ENCODE measurements at places on chromosomes 11 and 22.
A peak's percentile ranks its signal among the peaks of the same experiment; 100 is the strongest.

DNA sequence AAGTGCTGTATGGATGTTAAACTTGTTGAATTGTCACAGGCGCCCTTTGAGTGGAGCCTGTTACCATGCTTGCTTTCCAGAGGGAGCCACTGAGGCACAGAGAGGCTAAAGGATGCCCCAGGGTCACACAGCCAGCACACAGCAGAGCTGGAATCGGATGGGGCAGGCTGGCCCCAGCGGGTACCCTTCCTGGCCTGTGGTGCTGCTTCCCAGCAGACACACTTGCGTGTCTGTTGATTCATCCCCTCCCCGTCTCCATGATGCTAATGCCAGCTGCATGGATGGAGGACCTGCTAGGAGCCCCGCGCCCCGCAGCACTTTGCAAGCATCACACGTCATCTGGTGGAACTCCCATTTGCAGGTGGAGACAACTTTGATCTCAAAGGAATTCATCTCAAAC lies 52.4 kb upstream of the SHISAL1 start:
- no peak for DNase-seq

GRCh38 chr11:69658626-69659450 lies 16.3 kb downstream of the LTO1 start:
- DNase-seq, result peak; percentile 45

DNA sequence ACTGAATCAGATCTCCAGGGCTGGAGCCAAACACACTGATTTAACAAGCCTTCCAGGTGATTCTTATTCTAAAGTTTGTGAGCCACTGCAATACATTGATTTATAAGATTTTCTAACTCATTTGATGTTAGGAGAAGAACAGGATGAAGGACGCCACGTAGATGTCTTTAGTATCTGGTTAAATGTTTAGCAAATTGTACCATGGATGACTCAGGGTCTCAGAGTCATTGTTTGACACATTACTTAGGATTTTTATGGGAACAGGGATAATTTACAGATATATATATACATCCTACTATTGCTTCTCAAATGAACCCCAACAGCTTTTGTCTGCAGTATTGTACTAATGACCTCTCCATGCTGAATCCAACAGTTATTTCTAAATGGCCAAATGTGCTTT lies 143.1 kb upstream of the DDI1 start:
- DNase-seq, result no peak

- no peak for DNase-seq
These were observed 17.4 kb downstream of the RASD2 start for GRCh38 chr22:35558031-35558430.

GRCh38 chr11:114195981-114196731 lies 100.0 kb upstream of the NNMT start:
- no peak for DNase-seq

DNA sequence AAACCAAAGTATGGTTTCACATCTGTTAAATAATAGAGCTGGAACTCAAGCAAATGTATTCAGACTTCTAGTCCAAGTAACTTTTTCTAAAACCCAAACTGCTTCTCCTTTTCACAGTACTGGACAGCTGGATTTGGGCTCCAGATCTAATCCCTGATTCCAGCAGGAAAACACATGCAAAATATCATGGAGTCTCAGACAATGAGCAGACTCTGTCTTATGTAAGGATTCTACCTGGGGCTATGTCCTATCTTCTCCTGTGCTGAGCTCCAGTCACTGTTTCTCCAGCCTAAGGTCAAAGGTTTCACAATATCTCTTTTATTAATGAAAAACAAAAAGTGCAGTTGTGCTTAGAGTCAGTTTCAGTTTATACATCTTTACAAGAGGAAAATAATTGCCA lies 83.2 kb upstream of the EED start:
- no peak for DNase-seq

GRCh38 chr22:28930357-28931007 lies 47.1 kb downstream of the ZNRF3 start:
- DNase-seq, result no peak

GRCh38 chr11:121179306-121179705 lies 78.3 kb downstream of the TECTA start:
- DNase-seq, result no peak

DNA sequence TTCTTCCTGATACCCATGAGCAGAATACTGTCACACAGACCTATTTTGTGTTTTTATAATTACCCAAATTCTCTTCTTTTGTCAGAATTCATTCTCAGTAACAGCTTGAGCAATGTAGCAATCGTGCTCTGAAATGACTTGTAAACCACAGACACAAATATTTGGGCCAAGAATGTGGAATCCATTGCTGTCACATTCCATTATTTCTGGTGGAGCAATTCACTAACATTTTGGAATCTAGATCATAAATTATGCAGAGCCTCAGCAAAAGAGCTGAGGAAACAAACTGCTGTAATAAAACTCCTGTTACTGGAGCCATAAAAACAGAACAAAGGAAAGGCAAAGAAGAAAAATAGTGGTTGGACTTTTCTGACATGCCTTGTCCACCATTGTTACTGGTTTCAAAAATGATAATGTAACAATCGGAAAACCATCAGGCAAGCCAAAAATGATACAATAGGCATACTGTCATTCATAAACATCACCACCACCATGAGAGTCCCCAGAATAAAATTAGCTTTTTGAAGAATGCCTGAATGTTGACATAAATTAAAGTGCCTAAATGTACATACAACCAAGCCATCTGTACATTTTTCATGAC lies 223.4 kb upstream of the PITPNB start:
- no peak for DNase-seq

DNA sequence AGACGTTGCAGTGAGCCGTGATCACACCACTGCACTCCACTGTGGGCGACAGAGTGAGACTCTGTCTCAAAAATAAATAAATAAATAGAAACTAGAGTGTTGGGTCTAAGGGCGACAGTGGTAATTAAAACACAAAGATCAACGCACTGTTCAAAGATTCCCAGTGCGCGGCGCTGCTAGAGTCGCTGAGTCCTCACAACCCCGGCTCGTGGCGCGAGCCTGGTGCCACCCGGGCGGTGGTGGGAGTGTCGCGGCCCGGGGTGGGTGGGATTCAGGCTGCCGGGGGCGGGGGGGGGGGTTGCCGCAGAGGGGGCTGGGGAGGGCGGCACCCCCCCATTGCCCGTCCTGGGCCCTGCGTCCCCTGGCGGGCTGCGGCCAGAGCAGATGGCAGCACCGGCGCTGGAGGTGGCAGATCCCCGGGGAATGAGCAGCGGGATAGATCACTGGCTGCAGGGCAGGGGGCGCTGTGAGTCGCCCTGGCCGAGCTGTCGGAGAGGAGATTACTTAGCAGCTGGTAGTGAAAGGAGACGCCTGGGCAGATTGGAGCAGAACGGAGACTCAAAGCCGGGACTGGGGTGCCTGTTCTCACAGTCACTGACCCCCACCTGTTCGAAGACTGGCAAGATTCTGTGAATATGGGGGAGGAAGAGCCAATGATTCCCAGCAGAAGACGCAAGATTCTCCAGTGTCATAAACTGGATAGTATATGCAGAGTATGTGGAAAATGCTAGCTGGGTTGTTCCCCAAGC lies 30.2 kb upstream of the APOBEC3A start:
- DNase-seq, result peak; percentile 83

DNA sequence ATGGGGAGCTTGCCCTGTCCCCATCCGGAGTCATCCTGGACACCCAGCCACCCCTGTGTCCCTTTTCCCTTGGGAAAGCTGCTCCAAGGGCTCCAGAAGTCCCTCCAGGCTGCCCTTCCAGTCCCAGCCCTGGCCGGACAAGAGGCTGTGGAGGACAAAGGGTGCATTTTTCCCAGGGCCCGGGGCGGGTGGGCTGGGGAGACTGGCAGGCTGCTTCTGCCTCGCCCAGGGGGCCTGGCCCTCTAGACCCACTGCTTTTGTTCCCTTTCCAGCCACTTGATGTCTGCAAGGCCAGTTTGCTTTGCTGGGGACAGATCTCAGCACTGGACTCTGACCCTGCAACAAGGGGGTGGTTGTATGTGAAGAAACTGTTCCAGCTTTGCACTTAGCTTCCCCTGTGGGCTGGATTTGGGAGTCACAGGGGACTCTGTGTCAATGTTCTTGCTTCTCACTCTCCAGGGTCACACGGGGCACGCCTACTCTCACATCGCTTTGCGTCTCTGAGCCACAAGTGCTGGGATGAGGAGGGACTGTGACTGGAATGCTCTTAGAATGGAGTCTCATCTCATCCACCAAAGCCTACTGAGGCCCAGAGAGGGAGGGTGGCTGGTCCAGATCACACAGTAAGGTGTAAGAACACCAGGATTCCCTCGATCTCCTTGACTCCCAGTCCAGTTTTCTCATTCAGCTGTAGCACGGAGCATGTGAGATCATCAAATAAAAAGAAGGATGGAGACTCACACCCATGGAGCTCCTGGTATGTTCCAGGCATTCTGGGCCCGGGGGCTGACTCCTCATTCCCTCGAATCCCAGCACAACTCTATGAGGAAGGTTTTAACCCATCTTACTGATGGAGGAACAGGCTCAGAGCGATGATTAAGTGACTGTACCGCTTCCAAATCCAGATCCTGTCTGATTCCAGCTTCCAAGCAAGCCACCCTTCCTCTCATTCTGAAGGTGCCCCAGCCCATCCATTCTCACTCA lies 59.9 kb downstream of the FBXO7 start:
- no peak for DNase-seq

DNA sequence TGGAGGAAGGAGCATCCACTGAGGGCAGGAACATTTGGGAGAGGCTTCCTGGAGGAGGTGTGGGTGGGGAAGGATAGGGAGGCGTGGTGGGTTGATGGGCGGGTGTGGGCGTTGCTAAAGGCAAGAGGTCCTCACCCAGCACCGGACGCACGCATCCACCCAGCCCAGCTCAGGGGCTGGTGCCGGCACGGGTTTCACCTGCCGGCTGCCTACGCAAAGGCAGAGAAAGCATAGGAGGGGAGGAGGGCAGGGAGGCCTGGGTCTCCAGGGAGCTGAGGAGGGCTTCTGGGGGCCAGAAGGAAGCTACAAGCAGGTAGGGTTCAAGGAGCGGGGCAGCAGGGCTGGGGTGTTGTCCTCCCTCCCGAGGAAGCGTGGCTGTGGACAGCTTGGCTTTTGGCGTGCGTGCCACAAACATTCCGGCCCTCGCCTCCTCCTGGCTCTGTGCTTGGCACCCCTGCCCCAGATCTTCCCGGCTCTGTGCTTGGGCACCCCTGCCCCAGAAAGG lies 7.8 kb downstream of the SSH3 start:
- DNase-seq, result no peak

GRCh38 chr22:19440411-19441195 lies 6.9 kb downstream of the C22orf39 start:
- no peak for DNase-seq

- DNase-seq, result no peak
These were observed 27.6 kb upstream of the LIPT2 start for GRCh38 chr11:74520927-74521665.

DNA sequence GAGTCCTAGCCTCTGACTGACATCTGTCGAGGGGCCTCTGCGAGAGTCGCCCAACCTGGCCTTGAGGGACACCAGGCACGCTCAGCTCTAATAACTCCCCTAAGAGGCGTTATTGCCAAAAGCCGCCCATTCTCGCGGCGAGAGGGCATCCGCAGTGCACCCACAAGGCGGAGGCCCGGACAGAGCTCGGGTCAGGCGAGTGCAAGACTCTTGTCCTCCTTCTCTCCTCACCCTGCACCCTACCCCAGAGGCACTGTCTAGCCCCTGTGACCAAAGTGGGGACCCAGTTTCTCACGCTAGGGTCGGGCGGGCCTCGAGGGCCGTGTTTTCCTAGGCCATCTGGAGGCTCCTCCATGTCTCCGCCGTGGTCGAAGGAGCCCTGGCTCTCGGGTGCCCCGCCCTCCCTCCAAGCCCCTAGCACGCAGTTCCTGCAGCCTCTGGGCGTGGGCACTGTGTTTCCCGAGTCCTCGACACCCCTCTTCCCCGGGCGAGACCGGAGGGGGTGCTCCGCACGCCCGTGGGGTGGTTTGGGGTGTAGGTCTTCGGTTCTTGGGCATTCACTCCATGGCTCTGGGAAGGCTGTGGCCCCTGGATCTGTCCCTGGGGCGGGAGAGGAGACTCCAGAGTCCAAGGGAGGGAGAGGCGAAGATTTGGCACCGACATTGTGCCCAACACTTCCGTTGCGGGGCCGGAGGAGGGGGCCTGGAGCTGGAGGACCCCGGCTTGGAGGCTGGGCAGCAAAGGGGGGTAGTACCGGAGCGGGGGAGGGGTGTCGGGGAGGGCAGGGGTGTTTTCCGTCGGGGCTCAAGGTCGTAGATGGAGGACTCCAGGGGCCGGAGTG lies 1.0 kb downstream of the CHRM4 start:
- no peak for DNase-seq

DNA sequence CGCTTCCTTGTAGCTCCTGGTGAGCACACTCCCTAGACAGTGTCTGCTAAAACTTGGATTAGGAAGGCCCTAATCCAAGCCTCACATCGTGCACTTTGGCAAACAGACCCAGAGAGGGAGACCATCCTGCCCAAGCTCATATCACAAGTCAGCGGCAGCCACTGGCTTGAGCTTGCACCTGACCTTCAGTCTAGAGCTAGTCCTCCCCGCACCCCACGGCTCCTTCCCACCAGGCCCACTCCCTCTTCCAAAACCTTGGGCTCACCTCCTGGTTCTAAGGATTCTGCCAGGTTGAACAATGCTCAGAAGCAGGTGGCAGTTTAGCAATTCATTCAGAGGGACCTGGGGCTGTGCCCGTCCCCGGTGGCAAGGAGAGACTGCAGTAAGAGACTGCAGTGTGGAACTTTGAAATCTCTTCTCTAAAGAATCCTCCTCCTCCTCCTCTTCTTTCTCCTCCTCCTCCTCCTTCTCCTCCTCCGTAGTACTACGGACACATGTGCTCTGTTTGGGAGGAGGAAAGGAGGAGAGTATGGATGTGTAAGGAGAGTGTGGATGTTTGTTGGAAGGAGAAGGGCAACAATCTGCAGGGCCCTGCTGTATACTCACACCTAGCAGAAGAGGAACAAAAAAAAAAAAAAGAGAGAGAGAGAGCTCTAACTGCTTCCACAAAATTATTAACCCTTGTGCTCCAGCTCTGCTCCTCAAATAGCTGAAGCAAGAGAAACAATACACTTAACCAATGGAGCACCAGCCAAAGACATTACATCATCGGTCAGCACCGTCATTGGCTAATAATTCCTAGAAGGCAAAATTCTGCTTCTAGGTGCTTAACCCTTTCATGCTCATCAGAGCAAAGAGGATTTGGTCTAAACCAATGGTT lies 6.0 kb downstream of the SYN3 start:
- DNase-seq, result no peak

- no peak for DNase-seq
These were observed 105.3 kb upstream of the E2F8 start for GRCh38 chr11:19345848-19346681.

- no peak for DNase-seq
These were observed 8.1 kb downstream of the APOL6 start for GRCh38 chr22:35656284-35656752.

All from activated effector memory CD4-positive, alpha-beta T cell treated with anti-CD3 and anti-CD28 coated beads, Interleukin-2, amount 50 U/mL, for 16 hours (primary cell).